Inflammatory macrophage treated with lipopolysaccharide for 1 hour (primary cell): ENCODE measurements at places on chromosomes 7 and 10.

- DNase-seq = no peak
Measured at GRCh38 chr10:58956926-58957325, 219.5 kb upstream of the PHYHIPL start.

GRCh38 chr7:94654783-94655125 is 1.2 kb downstream of the SGCE start:
- DNase-seq = no peak

DNA sequence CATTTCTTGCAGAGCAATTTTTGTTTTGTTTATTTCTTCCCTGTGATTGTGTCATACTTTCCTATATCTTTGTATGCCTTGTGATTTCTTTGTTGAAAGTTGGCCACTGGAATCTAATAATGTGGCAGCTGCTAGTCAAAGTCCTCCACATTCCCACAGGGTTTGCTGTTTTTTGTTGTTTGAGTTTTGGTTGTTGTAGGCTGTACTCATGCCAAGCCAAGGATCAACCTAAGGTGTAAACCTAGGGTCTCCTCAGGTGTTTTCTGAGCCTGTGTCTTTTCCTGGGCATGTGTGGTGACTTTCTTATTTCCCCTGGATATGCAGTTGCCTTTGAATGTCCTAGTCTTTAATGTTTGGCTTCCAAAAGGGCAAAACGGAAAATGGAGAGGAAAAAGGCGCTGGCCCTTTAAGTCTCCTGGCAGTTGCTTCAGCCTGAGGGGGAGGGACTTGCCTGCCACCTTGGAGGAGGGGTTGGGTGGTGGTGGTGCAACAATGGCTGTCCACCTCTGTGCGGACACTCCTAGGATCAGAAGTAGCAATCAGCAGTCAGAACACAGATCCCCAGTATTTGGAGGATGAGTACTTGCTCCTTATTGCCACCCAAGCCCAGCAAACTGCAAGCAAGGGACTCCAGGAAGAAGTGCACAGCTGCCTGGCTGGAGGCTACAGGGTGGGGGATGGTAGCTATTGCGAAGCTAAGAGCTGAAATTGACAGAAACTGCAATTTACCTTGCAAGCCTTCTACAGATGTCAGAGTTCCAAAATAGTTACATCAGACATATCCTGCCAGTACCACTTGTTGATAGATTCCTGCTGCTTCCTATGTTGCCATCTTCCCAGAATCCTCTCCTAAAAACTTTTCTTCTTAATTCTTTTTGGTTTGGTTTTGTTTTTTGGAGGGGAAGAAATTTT is 5.6 kb upstream of the ZNF518A start:
- DNase-seq = peak; percentile 19

- DNase-seq = peak; percentile 76
Measured at GRCh38 chr10:3774814-3775695, 10.0 kb downstream of the KLF6 start.

- no peak for DNase-seq
Measured at GRCh38 chr10:79222186-79222585, 125.1 kb upstream of the PPIF start.

DNA sequence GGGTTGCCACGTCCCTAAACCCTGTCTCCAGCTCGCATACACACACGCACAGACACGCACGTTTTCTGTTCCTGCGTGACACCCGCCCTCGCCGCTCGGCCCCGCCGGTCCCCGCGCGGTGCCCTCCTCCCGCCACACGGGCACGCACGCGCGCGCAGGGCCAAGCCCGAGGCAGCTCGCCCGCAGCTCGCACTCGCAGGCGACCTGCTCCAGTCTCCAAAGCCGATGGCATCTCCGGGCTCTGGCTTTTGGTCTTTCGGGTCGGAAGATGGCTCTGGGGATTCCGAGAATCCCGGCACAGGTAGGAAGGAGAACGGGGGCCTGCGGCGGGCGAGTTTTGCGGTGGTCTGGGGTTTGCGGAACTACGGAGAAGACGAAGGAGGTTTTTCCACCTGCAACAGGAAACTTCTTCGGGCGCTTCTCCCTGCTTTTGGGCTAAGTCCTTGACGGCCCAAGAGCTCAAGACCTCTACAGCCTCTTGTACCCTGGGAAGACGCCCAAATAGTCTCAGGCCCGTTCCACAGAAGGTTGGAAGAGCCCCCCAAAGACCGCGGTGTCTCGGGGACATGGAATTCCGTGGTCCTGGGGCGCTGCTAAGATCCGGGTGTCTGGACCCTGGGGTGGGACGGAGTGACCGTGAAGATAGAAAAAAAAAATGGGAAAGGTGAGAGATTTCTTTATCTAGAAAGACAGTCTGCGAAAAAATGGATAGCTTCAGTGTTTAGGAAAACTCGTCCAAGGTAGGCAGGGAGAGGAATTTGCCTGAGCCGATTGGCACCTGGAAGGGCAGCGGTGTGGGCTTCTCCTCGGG is at the start of gene GAD2:
Gene GAD2, plus strand, starts transcription at position 190 of the 811 bp plus-strand sequence. Its CDS starts 36 bp downstream, at position 226.
- no peak for DNase-seq

- no peak for DNase-seq
Measured at GRCh38 chr10:60914690-60915141, 29.3 kb downstream of the RHOBTB1 start.

- no peak for DNase-seq
Measured at GRCh38 chr7:85566095-85566794, 379.4 kb upstream of the SEMA3D start.

DNA sequence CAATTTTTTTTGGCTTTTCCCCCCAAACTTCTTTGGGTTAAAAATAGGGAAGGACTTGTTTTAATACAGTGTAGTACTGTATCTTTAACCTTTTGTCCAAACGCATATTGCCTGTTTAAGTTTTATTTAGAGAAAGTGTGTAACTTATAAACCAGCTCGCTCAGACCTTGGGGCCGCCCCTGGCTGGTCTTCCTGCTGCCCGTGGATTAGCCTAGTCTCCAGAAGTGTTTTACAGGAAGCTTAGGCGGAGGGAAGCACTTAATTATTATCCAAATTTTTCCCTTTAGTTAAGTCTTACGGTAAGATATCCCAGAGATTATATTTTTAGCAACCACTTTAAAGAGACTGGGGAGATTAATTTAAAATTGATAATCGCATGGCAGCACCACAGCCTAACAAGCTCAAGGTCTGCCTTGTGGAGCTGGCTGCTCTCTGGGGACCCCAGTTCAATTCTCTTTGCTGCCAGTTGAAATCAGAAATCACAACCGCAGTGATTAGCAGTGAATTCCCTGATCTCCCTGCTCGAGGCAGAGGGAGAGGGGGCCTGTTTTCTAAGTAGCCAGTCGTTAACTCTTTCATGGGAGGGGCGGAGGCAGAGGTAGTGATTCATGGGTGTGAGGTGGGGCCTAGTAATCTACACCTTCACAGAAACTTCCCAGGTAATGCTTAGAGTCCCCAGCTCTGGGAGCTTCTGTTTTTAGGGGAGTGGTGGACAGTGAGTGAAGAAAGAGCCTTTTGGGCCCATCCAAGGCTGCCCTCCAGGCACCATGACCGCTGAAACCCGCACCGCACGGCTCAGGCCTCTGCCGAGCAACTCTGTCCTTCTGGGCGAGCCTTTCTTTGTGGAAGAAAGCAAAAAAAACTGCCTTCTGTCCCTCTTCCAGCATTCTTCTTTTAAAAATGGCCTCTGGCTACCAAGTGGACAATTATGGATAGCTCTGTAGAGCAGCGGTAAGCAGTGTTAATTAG is 548.7 kb upstream of the GALNT17 start:
- no peak for DNase-seq
